H9 (cell line): ENCODE measurements at places on chromosomes 4 and X. TPM values are rescaled to one million over a fixed set of nuclear protein-coding genes. Genes with fewer than 3 reads are reported as not detected.

The PARM1 gene
- total RNA-seq = 1.4 and 2.0 TPM in 2 replicates

DNA sequence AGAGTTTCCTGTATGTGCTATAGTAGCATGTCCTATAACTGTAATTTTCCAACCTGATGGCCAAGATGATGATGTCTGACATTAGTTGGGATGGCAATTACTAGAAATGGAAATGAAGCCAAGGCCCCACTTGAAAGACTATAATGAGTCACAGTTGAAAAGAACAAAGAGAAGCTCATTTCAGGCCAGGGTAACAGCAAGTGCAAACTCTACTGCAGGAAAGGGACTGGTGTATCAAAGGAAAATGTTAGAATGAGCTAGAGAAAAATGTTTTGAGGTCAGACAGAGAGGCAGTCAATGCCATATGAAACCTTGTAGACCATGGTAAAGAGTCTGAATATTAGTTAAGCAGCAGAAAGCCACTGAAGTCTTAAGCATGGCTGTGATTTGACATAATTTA lies 146.2 kb upstream of the SH3RF1 start:
- peaks cover 4% of the 10 kb centered on the region; the same call in 1 of the 2 replicates for H3K4me1 ChIP-seq
- H3K4me3 ChIP-seq = no peak overlapping the region
- H3K36me3 ChIP-seq = no peaks in the 10 kb centered on the region

DNA sequence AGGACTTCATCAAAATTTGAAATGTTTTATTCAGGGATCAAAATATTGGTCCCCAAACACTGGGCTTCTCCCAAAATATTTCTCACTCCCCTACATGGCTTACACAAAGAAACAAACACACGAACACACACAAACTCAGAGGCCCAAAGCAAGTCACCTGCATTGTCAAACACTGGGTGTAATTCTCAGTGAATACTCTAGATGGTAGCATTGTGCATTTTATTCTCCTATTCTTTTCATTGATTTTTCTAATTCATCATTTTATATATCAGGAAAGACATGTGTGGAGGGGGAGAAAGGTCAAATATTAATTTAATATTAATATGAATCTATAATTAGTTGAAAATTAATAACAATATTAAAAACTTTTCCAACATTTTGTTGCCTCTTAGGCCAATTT lies 72.3 kb upstream of the TNMD start:
- H3K4me1 ChIP-seq = no peaks in the 10 kb centered on the region
- H3K4me3 ChIP-seq = no peak overlapping the region
- H3K27ac ChIP-seq = no peak overlapping the region
- H3K27me3 ChIP-seq = no peaks in the 10 kb centered on the region
- H3K36me3 ChIP-seq = no peaks in the 10 kb centered on the region
- no peak for DNase-seq

The MSX1 gene
- total RNA-seq = not detected in 2 replicates

- no peak overlapping the region for H3K27ac ChIP-seq
- H3K4me3 ChIP-seq = no peak overlapping the region
- H3K4me1 ChIP-seq = no peaks in the 10 kb centered on the region
- H3K27me3 ChIP-seq = no peaks in the 10 kb centered on the region
- no peak for DNase-seq
- H3K36me3 ChIP-seq = no peaks in the 10 kb centered on the region
Observed at GRCh38 chr4:74278490-74278889, 29.8 kb upstream of the EPGN start.

DNA sequence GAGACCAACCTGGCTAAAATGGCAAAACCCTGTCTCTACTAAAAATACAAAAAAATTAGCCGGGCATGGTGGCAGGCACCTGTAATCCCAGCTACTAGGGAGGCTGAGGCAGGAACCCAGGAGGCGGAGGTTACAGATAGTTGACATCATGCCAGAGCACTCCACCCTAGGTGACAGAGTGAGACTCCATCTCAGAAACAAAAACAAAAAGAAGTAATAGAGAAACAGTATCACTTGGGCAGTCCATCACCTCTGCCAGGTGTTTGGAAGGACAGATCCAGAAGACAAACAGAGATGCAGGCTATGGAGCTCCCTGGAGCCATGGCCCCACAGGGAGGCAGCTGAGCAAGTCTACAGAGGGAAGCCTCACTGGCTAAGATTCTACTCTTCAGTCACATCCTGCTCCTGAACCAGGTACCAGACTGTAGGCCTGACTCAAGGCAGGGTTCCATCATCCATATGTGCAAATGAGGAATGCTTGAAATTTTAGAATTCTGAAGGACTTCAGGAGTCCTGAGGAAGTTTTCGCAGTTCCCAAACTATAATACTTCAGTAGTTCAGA lies 81.4 kb upstream of the CPEB2 start:
- DNase-seq = no peak
- H3K4me1 ChIP-seq = no peaks in the 10 kb centered on the region
- H3K27me3 ChIP-seq = no peaks in the 10 kb centered on the region

DNA sequence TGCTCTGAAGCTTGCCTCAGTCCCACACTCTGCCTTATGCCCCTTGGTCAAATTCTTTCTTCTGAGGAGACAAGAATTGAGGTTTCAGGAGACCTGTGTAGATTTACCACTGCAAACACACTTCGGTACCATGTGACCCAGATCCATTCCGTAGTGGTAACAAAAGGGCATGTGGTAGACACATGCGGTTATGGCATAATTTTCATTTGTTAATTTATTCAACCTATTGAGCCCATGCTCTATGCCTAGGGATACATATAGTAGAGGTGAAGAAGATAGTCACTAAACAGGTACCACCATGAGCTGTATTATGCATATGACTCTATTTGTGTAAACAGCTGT lies 190.9 kb downstream of the NDST4 start:
- H3K4me1 ChIP-seq = peaks cover 5% of the 10 kb centered on the region; the same call in 1 of the 2 replicates
- H3K36me3 ChIP-seq = no peaks in the 10 kb centered on the region
- DNase-seq = no peak

The TAF1 gene
- 30.7 and 32.2 TPM in 2 replicates for total RNA-seq

The KIF4A gene
- 41.4 and 41.8 TPM in 2 replicates for total RNA-seq

DNA sequence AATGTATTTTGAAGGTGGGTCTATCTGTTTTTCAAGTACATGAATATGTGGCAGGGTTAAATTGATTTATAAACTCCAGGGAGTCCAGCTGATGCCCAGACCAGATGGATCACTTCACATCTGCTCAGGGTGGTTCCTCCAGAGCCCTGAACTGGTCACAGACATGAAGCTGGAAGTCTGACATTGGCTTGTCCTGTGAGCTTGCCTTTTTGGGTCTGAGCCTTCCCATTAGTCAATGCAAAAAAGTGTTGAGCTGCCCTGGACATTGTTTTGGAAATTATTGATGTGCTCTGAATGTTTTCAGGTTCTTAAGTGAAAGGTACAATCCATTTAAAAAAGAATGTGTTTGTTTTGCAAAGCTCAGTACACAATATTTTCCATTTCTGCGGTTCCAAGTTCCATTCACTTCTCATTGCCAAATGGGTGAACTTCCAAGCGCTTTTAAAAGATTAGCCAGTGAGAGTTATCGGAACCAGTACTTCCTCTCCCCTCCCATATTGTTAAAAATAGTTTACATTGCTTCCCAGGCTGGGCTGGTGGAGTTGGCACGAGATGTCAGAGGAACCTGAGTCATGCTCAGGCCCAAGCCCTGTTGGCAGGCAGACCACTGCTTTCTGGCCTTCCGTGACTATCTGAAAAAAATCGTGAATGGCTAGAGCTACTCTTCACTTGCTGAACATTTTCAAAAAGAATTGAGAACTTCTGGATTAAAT lies 52.1 kb downstream of the PDGFRA start:
- H3K4me3 ChIP-seq = no peak overlapping the region
- peaks cover 10% of the 10 kb centered on the region for H3K4me1 ChIP-seq
- DNase-seq = no peak
- H3K27ac ChIP-seq = no peak overlapping the region
- H3K36me3 ChIP-seq = peaks cover 46% of the 10 kb centered on the region

- peak; percentile 35 for DNase-seq
- H3K27ac ChIP-seq = no peak within 1 kb of the TSS
- H3K27me3 ChIP-seq = no peaks in the 10 kb centered on the region
- 0 out of 2 replicates have a peak, but pooled peaks cover 3% of the 10 kb centered on the region for H3K4me1 ChIP-seq
- H3K36me3 ChIP-seq = no peaks in the 10 kb centered on the region; the same call in 1 of the 2 replicates
Observed at GRCh38 chr4:103099691-103100392, at the start of gene BDH2. BDH2 (minus strand) TSS chr4:103099834; CDS start chr4:103096254, 3,580 bp downstream.

DNA sequence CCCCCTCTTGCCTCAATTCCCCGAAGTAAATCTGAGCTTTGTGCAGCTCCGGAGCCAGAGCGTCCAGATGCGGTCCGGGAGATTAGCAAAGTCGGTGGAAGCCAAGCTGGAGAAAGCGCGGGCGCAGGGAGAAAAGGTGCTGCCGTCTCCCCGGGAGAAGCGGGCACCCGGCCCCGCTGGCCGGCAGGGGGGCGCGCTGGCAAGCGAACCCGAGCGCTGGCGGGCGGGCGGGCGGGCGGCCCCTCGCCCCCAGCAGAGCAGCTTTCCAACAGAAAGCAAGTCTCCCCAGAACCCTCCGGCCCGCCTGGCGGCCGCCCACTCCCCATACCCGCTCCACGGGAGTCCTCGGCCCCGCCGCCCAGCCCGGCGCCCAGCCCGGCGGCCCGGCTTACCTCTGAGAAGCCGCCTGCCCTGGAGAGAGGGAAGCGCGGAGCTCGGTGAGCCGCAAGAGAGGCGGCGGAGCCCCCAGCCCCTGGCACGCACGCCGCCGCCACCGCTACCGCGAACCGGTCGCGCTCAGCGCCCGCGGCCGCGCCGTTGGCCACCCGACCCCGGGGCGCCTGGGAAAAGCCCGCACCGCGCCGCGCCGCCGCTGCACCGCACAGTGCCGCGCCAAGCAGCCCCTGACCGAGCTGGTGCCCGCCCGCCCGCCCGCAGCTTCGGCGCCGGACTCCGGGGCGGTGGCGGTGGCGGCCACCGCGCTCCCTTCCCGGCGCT lies 529 bp upstream of the CITED1 start:
- no peak for DNase-seq
- no peaks in the 10 kb centered on the region; the same call in 1 of the 2 replicates for H3K4me1 ChIP-seq
- H3K36me3 ChIP-seq = peaks cover 7% of the 10 kb centered on the region

The COX18 gene
- 19.9 and 20.5 TPM in 2 replicates for total RNA-seq

- no peak overlapping the region for H3K27ac ChIP-seq
- H3K36me3 ChIP-seq = no peaks in the 10 kb centered on the region
- H3K27me3 ChIP-seq = no peaks in the 10 kb centered on the region
- H3K4me1 ChIP-seq = no peaks in the 10 kb centered on the region
- DNase-seq = no peak
Observed at GRCh38 chr4:76341063-76341462, 34.5 kb downstream of the STBD1 start.
